GDM1 (cell line): ENCODE measurements at places on chromosomes 5 and 9.

DNA sequence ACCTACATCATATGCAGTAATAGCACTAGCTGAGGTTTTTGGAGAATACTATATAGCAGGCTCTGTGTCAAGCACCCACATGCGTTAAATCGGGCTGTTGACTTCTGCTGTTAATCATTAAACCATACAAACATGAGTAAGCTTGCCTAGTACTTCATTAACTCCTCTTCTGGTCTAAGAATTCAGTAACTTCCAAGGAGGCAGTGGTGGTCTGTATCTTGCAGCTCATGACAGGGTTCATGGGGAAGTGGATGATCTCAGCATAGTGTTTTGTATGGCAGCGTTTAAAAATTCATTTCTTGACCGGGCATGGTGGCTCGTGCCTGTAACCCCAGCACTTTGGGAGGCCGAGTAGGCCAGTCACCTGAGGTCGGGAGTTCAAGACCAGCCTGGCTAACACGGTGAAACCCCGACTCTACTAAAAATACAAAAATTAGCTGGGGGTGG, at the start of gene HAVCR1:
Gene HAVCR1 (minus strand): TSS at position 24 of the 447 bp plus-strand sequence. CDS start 1,173 bp downstream, outside the sequence.
- no peak for DNase-seq

DNA sequence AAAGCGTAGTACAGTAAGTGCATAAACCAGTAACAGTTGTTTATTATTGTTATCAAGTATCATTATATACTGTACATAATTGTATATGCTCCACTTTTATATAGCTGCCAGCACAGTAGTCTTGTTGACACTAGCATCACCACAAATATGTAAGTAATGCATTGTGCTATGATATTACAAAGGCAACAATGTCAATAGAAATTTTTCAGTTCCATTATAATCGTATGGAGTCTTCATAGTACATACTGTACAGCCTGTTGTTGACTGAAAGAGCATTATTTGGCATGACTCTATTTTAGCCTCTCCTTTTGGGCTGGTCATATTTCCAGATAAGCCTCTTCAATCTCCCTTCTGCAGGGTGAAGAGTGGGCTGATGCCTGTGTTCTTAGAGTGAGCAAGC, 40.4 kb downstream of the CFAP95 start:
- DNase-seq: no peak

GRCh38 chr5:151088986-151089385, 8.2 kb upstream of the TNIP1 start:
- DNase-seq: no peak

DNA sequence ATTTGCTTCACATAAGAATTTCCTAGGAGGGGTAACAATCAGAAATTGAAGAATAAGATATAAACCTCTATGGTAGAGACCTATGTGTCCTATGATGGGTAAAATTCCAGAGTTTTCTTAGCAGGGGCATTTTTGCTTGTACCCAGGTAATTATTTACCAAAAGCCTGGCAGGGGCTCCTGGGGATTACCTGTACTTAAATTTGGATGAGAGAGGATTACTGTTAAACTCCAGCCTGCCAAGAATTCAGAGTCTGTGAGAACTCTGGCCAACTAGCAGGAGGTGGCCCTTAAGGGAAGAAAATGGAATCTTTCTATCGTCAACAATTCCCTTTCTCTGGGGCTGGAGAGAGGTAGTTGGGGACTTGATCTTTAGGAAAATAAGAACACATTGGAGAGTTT, 460.4 kb downstream of the PDE4D start:
- DNase-seq: no peak

- DNase-seq: no peak
These were observed 8.2 kb upstream of the FAM151B start for GRCh38 chr5:80479713-80480112.

DNA sequence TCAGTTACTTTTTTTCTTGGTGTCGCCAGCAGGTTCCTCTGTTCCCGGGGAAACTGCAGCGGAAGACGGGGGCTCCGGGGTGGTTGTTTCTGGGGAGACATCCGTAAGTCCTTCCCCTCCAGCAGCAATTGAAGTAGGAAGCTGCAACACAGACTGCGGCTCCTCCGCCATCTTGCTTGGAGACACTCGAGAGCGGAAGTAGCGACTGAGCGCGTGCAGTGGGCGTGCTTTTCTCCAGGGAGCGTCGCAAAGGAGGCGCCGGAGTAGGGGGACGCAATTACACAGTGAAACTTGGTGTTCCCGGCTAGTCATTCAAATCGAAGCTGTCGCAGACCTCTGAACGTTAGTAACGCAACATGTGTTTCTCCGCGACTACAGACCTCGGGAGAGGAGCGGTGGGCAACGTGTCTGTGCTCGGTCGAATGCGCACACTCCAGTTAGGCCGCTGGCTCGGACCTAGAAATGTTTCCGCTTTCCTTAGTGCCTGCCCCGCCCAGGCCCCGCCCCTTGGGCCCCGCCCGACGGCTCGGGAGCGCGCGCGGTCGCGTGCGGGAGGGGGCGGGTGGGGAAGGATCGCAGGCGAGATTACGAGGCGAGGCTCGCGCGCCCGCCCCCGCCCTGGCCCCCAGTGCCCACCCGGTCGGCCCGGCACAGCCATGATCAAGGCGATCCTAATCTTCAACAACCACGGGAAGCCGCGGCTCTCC, at the start of the genes AP3S1 and ATG12:
Gene AP3S1 (plus strand): TSS at position 554 of the 707 bp plus-strand sequence. CDS start 103 bp downstream, at position 657.
Gene ATG12 (minus strand): TSS at position 184 of the 707 bp plus-strand sequence. CDS start 13 bp downstream, at position 171.
- DNase-seq: peak; percentile 88

DNA sequence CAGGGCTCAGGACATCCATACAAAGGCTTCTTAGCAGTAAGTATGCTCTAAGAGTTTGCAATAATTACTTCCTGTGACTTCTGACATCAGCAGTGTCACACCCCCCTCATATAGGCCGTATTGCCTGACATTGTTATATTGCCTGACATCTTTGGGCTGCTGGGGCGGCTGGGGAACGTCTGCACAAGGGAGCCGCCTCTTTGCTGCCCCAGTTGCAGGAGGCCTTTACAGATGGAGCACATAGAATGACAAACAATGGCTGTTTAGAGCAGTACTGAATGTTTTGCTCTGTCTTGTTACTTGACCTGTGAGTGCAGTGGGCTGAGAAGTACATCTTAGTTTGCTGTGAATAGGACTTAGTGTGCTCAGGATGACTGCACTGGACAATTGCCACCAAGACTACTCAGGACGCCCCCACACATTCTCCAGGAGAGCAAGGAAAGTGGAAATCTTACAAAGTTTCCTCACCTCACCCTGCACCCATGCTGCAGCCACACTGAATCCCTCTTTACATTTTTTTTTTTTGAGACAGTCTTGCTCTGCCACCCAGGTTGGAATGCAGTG, 65.4 kb upstream of the SPOCK1 start:
- DNase-seq: no peak

- no peak for DNase-seq
These were observed 118.7 kb upstream of the PUM3 start for GRCh38 chr9:2962471-2963172.

GRCh38 chr5:55959208-55959607, 35.6 kb downstream of the IL6ST start:
- no peak for DNase-seq

GRCh38 chr5:57862471-57862911, 379.9 kb upstream of the ACTBL2 start:
- no peak for DNase-seq

DNA sequence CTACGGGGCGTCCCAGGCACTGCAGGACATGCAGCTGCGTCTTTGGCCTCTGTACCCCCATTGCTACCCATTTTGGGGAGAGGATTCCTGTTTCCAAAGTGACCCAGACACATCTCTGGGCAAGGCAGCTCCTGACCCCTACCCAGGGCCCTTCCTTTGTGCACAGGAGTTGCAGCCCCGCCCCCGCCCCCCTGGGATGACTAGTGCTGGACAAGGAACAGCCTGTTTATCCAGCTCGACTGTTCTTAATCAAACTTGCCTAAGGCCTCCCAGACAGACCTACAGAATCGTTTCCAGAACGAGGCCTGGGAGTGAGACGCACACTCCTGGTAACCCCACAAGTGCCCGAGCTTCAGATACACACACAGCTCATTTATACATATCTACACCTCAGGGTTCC, 13.2 kb downstream of the DIPK1B start:
- no peak for DNase-seq

DNA sequence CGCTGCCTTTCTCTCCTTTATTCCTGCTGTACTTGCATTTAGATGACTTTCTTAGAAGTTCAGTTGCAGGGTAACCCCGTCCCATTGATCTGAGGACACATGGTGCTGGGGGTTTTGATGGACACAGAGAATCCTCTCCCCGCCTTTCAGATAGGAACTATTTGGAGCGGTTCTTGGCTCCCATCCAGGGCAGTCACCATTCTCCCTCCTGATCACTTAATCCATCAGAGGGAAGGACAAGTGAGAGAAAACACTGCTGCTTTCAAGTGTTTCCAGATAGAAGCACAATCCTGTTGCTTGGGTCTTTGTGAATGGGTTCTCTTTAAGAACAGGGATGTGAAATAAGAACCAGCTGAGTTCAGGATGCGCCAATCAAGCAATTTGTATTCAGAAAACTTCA, 85.2 kb downstream of the IRX1 start:
- DNase-seq: no peak

DNA sequence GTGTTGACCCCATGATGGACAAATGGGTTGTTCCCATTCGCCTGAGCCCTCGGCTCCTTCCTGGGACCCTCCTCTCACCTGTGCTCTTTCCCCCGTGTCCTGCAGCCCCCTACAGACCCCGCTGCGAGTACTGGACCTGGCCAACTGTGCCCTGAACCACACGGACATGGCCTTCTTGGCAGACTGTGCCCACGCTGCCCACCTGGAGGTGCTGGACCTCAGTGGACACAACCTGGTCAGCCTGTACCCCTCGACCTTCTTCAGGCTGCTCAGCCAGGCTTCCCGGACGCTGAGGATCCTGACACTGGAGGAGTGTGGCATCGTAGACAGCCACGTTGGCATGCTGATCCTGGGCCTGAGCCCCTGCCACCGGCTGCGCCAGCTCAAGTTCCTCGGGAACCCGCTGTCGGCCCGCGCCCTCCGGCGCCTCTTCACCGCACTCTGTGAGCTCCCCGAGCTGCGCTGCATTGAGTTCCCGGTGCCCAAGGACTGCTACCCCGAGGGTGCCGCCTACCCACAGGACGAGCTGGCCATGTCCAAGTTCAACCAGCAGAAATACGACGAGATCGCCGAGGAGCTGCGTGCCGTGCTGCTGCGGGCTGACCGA, 3.4 kb downstream of the LRRC14B start:
- DNase-seq: no peak

DNA sequence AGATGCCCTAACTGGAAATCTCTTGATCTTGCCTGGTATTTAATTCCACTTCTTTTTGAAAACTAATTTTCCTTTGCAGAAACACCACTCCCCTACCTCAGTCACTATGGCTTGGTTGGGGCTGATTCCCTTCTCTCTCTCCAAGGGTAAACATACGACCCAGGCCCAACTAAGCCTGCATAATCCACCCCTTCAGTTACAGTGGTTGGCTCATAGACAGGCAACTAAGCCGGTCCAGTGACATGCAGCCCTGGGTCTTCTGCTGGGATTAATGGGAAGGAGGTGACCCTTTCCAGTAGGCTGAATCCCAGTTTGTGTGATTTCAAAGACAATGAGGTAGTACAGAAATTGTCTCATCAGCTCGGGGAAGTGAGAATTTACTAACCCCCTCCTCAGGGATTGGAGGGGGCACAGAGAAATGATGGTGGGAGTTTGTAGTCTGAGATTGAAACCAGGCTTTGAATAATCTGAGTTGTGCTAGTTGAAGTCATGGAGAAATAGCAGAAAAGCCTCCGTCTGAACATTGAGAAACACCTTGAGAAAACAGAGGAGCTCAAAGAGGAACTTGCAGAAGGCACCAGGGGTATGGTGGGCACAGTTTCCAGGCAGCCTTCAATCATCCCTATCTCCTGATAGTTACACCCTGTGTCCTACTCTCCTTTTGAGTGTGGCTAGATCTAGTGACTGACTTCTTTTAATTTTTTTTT, 148.9 kb downstream of the GCNT1 start:
- no peak for DNase-seq

DNA sequence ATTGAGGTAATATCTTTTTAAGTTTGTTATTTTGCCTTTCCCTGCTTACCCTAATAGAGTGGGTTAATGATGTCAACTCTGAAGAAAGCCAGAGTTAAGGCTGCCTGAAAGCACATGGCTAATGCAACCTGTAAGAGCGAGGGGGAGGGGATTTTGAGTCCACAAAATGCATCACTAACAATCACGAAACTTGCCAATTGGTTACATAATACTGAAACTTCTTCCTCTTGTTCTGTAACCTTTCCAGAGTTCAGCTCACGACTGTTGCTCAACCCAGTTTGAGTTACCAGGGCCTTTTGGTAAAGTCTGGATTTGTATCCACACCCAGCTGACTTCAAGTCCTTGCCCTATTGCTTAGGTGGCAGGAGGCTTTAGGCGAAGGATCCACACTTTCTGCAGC, 308.8 kb downstream of the EFNA5 start:
- DNase-seq: no peak

GRCh38 chr5:58477760-58478376, 13.4 kb upstream of the GAPT start:
- DNase-seq: no peak

GRCh38 chr5:125891061-125891725, 532.0 kb upstream of the GRAMD2B start:
- DNase-seq: no peak
